ENCODE measurements at places on chromosomes 6 and 20.

DNA sequence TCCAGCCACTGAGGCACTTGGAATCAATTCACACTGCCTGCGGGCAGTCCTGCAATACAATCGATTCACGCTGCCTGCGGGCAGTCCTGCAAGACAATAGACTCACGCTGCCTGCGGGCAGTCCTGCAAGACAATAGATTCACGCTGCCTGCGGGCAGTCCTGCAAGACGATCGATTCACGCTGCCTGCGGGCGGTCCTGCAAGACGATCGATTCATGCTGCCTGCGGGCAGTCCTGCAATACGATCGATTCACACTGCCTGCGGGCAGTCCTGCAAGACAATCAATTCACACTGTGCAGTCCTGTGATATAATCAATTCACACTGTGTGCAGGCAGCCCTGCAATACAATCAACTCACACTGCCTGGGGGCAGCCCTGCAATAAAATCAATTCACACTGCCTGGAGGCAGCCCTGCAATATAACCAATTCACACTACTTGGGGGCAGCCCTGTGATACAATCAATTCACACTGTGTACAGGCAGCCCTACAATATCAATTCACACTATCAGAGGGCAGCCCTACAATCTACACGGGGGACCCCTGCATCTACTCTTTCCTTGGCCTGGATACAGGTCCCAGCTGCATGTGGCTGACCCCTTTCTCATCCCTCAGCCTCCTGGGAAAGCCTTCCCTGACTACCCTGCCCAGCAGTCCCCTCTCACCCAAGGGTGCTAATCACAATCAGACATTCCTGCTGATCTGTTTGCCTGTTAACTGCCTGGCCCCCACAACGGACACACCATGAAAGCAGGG is 10.4 kb downstream of the TAF4 start:
- no peak for DNase-seq

- no peak for DNase-seq
Measured at GRCh38 chr6:154458565-154459470, 51.7 kb downstream of the CNKSR3 start.

- no peak for DNase-seq
Measured at GRCh38 chr6:150491131-150491810, 108.4 kb upstream of the PLEKHG1 start.

DNA sequence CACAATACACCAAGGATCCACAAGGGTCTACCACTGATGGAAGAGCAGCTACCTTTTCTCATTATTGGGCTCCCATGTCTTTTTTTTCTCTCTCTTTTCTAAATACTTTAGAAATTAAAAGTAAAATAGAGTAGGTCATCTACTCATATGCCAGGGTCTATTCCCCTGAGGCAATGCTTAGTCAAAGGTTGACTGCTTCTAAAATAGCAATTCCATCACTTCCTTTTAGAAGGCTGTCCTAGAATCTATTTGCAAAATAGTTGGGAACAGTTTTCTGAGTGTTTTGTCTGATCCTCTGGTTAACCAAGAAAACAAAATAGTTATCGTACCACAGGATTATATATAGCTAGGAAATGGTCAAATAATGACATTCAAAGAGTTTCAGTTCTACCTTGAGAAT is 174.1 kb downstream of the COL21A1 start:
- no peak for DNase-seq

- DNase-seq = no peak
Measured at GRCh38 chr6:25250878-25251277, 28.3 kb upstream of the CARMIL1 start.

DNA sequence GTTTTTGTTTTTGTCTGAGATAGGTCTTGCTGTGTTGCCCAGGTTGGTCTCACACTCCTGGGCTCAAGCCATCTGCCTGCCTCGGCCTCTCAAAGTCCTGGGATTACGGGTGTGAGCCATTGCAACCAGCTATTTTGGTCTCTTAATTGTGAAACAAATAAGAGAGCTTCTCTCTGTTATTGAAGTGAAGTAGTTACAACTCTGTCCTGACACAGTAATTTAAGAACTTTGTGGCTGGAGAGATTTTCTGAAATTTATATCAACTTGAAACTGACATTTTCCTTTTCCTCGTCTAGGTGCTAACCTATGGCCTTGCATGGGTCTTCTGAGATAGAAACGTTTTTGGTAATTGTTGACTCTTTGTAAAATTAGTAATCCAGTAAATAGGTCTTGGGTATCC is 122.1 kb upstream of the DOK5 start:
- DNase-seq = no peak

GRCh38 chr6:92810913-92811312 is 608.4 kb downstream of the EPHA7 start:
- DNase-seq = no peak

DNA sequence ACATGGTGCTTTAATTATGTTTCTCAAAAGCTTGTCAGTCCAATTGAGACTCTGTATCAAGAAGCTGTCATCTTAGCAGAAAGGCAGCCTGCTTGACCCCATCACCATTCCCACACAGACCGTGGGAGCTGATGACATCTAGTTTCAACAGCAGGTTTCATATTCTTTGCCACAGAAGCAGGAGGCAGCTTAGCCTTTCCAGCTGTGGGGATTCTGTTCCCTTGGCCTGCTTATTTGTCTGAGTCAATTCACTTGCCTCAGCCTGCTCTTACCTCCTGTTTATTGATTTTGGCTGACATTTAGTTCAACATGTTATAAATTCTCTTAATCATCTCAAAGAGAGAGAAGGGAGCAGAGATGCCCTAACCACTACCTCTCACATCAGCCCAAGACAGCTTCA is 527.7 kb downstream of the ADGRB3 start:
- DNase-seq = no peak

GRCh38 chr6:47741807-47742206 is 40.0 kb upstream of the OPN5 start:
- no peak for DNase-seq

GRCh38 chr6:56507517-56507916 is 135.2 kb downstream of the DST start:
- DNase-seq = no peak

DNA sequence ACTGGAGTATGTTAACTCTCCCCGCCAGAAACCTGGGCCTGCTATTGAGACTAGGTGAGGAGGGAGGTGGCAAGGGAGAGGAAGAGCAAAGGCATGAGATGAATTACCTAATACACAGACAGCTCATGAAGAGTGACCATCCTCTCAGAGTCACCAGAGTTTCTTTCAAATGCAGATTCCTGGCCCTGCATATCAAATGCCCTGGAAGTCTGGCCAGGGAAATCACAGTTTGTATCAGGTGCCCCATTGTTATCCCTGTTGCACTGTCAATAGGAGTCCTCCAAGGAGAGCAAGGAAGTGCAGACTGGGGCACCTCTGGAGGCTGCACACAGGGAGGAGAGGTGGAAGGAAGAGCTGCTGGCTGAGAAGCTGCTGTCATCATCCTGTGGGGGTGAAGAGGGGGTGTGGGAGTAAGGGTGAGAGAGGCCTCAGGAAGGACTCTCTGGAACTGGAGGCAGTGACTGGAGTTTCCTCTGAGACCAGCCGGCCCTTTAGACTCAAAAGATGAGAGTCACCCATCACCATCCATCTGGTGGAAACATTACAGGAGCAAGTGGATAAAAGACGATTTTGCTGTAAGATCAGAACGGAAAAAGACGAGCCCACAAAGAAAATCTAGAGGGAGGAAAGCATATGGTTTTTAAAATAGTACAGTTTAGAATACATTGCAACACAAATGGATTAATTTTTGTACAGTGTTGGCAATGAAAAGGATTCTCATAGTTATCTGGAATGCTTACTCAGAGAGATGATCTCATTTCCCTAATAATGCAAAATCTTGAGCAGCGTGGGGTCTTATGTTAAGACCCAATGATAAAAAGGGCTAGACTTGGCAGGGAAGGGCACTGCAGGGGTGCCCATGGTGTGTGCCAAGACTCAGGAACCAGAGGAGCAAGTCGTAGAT is 268.1 kb downstream of the UST start:
- DNase-seq = no peak

GRCh38 chr6:2744209-2744771 is 6.4 kb downstream of the MYLK4 start:
- DNase-seq = no peak

- no peak for DNase-seq
Measured at GRCh38 chr20:35908007-35908406, 46.3 kb downstream of the SCAND1 start.

- DNase-seq = no peak
Measured at GRCh38 chr6:132763269-132763668, 5.6 kb upstream of the VNN2 start.

DNA sequence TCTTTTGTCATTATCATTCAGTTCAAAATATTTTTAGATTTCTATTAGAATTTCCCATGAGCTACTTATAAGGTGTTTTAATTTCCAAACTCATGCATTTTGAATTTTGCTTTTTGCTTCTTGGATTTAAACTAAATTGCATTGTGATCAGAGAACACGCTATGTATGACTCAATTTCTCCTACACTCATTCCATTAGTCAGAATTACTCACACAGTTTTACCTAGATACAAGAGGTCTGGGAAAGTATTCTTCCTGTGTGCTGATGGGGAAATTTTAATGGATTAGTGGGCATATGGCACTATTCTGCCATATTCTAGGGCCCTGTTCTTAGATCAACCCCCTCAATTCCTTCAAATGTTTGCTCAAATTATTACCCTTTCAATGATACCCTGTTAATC is 49.9 kb upstream of the BMP5 start:
- peak; percentile 43 for DNase-seq

DNA sequence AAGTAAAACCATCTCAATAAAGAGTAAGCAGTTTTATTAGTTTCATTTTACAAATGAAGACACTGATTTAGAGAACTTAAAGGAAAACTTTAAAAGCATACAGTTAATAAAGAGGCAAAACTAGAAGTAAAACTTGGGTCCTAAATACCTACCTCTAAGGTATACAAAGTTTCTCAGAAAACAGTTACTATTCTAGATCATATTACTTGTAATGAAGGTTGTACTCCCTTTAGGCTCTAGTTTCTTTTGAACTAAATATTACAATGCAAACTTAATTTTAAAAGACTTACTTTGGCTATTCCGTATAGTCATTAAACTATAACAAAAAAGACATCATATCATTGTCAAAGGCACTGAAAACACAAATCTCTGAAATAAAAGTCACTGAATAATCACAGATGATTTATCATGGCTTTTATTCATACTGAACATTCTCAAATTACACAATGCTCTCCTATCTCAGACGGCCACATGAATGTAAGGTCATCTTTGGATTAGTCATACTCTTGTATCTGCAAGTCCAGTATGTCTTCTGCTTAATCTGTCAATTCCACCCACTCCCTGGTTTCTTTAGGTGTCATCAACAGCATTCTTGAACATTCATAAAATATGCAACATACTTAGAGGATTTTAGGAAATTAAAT is 361.6 kb upstream of the RUNX2 start:
- peak; percentile 14 for DNase-seq

DNA sequence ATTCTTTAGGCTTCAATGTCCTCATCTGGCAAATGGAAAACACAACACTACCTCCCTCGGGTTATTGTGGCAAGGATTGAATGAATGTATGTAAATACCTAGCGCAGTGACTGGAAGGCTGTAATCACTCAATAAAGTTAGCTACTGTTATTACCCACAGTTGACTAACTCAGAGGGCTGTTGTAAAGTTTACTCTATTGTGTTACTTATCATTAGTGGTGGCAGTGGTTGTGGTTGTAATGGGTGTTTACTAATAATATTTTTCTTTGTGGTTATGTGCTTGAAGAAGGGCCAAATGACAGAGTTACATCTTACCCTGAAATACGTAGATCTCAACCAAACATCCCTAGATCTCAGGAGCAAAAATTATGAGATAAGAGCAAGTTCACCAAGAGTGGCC is 42.0 kb upstream of the PXDC1 start:
- no peak for DNase-seq

DNA sequence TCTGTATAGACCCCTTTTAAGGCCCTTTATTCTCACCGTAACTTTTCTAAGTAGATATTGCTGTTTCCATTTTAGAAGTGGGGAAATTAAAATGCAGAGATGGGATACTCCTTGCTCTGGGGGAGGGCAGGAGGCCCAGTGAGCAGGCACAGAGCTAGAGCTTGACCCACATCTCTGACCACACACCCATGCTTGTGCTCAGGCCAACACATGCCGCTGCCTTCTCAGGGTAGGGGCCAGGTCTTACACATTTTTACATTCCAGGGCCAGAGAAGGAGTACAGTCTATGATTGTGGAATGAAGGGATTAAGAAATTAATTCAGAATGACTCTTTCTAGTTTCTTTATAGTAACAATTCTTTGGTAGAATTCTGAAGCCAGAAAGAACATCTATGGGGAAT is 104.8 kb downstream of the SOBP start:
- DNase-seq = no peak

GRCh38 chr6:47066418-47066817 is 24.3 kb upstream of the ADGRF1 start:
- DNase-seq = no peak

DNA sequence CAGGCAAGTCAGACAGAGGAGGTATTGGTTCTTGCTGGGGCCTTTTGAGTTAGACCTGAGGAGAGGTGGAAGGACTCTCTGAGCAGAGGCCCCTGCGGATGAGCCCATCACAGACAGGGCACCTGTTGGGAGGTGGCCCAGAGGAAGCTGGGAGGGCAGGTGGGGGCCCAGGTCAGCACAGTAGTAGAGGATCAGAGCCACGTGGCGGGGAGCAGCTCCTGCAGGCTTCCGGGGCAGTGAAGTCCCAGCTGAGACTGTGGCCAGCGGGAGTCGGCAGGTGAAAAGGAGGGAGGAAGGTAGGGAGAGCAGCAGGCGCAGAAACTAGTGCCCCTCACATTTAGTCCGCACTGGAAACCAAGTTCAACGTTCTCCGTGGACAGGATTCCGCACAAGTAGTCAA is 61.8 kb downstream of the RSPH3 start:
- DNase-seq = no peak

GRCh38 chr20:51668515-51668914 is 99.7 kb downstream of the ATP9A start:
- DNase-seq = no peak

- no peak for DNase-seq
Measured at GRCh38 chr6:85464722-85465150, 14.9 kb downstream of the NT5E start.

GRCh38 chr20:63568986-63569949 is 4.8 kb downstream of the HELZ2 start:
- no peak for DNase-seq

DNA sequence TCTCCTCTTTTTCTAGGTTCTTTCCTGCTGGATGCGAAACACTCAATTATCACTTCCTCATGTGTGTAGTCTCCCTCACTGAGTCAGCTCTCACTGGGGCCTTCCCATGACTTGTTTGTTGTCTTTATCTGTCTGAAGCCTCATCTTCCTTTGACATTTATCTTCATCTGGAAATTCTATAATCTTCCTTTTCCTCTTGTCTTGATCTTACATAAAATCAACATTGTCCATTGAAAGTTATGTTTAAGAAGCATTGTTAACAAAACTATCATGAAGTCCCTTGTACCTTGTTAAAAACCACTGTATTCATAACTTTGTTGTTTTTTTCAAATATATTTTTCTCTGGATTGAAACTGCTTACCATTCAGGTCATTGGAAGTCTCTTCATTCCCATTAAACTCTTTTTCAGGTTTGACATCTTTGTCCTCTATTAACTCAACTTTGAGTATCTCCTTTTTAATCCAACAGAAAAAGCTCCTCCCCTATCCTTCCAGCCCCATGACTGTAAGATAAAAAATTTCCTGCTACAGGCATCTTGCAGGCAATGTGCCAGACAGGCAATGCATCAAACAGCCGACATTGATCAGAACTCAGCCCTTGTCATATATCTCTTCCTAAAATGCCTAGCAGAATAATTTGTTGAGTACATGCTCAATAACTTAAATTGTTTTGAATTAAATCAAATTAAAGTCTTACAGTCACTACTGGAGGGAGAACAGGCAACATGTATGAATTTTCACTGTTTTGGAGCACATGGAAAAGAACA is 34.8 kb downstream of the MYLIP start:
- no peak for DNase-seq

GRCh38 chr20:62418709-62419487 is 8.4 kb downstream of the RBBP8NL start:
- DNase-seq = no peak
